Coronary artery (tissue), 2 donors: ENCODE measurements at places on chromosomes 3 and 15.

DNA sequence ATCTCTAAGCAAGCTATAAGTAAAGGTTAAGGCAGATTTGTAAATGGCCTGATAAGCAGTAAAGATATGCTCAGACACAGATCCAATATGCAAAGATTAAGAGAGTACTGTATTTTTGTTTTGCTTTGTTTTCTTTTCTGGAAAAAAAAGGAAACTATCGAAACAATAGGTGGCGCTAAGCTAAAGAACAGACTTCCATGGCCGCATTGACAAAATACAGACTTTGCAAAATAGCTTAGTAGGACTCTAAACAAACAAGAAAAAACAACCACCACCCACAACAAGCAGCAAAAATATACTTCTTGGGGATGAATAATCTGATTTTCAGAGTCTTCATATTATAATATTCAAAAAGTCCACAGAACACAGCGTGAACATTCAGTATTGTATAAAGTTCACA is 758.4 kb upstream of the ROBO1 start:
- DNase-seq: no peak

- DNase-seq: no peak
Measured at GRCh38 chr15:32803631-32804030, 85.8 kb downstream of the GREM1 start.

DNA sequence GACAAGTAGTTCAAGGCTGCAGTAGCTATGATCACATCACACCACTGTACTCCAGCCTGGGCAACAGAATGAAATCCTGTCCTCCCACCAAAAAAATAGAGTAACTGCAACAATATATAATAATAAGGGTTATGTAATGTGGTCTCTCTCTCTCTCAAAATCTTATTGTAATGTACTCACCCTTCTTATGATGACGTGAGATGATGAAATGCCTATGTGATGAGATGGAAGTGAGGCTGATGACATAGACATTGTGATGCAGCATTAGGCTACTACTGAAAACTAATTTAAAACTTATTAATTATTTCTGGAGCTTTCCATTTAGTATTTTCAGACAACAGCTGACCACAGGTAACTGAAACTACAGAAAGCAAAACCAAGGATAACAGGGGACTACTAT is 27.4 kb downstream of the TASOR start:
- no peak for DNase-seq

GRCh38 chr3:119490153-119490552 is 8.2 kb upstream of the TIMMDC1 start:
- DNase-seq: no peak

DNA sequence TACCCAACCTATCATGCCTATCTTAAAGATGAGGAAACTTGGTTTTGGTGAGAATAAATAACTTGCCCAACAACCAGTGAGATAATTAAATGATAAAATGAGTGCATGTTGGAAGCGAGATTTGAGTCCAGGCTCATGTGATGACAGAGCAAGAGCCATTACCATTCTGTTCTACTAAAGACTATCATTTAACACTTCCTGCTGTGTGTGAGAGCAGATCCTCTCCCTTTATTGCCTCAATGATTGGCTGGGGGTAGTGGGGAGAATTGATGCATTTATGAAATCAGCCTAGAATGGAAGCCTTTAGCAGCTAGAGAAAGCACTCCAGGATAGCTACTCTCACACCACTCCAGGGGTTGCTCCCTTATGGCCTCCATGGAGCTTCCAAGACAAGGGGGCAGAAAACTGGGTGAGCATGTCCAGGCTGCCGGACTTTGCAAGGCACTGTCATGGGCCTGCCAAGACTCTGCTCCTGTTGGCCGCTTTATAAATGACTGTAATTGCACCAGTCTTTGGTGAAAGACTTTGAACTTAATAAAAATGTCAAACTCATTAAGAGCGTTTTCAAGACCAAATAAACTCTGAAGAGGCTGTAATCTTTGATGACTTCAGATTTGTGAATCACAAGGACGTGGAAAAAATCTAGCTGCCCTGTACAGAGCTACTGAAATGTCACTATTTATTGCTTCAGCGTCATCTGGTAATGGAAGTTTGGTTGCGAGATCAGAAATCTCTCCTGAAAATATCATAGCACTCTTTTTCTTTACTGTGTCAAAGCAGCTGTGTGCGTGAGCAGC is 209.1 kb upstream of the NR2E3 start:
- DNase-seq: no peak

GRCh38 chr3:39133822-39134221 is 19.6 kb downstream of the CSRNP1 start:
- DNase-seq: no peak

- no peak for DNase-seq
Measured at GRCh38 chr3:129526121-129526900, 2.1 kb upstream of the RHO start.

DNA sequence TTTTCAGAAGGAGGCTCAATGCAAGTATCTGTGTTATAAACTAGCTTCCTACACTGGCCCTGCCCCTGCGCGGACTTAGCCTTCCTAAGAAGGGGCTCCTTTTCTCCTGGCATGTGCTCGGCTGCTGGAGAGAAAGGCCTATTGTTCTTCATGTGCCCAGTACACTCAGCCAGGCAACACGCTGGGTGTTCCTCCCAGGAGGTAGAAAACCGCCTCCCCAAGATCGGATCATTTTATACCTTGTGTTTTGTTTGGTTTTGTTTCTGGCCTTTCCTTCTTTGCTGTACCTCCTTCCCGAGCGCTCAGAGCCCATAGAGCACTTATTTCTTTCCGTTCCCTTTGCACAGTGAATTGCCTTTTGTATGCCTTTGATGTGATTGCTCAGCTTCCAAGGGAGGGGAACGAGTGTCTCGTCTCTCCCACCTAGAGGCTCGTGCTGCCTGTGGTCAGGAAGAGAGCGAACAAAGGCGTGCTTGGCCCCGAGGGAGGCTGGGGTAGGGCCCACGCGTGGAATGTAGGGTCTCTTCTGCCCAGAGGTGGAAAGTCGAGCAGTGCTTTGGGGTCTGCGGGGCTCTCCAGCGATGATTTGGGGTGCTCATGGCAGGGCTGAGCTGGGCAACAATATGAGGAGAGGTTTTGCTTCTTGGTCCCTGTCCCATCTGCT is 30.0 kb downstream of the CCNL1 start:
- no peak for DNase-seq

DNA sequence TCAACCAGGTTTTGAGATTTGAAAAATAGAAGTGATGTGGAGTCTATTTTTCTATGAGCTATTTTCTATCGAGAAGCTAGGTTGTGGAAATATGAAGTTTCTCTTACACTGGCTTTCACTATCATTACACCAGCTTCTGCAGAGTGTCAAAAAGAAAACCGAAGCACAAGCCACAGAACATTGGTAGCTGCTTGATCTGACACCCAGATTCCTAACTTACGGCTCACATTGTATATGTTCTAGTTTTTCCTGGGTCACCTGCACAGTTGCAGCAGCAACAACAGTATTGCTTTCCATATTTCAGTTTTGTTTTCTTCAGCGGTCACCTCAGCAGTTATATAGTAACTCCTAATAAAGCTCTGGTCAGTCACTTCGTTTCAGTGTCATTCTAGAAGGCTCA is 790.1 kb downstream of the PLOD2 start:
- no peak for DNase-seq

DNA sequence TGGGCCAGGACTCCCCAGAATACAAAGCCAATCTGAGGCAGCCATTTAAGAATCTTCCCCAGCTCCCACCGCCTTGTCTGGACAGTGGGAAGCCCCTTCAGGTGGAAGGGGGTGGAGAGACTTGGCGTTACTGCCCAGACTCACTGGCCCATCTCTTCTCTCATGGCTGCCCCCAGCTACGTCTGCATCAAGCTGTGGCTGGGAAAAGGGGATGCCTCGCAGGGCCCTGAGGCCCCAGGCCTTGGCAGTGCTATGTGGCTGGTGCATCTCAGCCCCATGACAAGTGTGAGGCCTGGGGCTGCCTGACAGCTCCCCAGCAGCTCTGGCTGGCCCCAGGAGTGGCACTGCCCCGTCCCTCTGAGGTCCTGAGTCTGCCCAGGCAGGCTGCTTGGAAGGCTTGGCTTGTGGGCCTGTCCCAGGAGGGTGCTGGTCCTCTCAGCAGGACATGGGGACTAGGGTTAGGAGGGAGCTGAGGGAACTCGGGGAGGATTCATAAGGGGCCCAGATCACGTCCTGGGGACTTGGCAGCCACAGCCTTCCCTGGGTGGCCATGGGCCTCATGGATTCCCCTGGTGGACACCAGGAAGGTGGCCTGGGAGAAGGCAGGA is 20.2 kb upstream of the SLC41A3 start:
- DNase-seq: peak; percentile 70

DNA sequence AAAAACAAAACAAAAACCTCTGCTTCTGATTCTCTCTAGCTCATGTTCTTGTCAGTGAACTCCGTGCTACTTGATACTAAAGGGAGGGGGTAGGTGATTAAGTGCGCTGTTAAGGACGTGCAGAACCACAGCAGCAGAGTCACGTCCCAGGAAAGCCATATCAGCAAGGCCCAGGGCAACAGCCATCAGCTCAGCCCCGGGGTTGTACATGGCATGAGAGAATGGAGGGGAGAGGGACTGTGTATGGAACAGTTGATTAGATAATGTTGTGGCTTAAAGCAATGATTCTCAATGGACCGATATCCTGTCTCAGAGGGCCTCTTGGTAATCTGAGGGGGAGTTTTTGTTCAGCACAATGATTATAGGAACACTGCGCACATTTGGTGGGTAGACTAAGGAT is 27.6 kb downstream of the C2CD4A start:
- no peak for DNase-seq

- DNase-seq: no peak
Measured at GRCh38 chr3:54746722-54747121, 181.1 kb downstream of the LRTM1 start.

DNA sequence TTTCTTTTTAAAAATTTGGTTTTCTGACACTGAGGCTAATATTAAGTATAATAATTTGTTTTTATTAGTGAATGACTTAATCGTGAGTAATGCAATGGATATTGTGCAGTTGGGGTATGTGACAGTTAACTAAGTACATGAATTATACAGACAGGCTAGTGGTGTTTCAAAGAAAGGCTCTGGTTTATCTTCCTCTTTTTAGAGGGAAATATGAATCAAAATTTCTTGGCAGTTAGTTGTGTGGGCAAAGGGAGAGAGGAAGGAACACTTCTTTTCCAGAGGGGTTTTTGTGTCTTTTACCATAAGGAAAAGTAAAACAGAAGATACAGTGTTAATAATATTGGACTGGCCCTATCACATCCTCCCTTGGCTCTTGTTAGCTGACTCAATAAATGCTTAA is 2.7 kb downstream of the ZNF654 start:
- no peak for DNase-seq

- no peak for DNase-seq
Measured at GRCh38 chr15:80584973-80585525, 110.1 kb upstream of the ABHD17C start.

DNA sequence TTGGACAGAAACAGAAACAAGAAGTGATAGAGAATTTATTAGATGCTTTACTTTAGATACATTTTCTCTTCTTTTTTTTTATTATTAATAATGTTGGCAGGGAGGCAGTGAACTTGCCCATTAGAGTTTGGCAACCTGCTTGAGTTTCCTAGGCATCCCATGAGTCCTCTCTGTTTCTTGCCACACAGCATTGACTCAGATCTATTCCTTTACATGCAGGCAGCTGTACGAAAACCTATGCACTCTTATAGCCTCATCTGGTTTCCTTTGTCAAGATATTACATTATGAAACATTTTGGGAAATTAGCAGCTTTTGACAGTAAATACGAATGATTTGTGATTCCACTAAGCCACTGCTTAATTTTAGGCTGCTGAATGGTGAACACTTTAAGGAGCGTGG is 23.3 kb downstream of the IL1RAP start:
- DNase-seq: no peak

DNA sequence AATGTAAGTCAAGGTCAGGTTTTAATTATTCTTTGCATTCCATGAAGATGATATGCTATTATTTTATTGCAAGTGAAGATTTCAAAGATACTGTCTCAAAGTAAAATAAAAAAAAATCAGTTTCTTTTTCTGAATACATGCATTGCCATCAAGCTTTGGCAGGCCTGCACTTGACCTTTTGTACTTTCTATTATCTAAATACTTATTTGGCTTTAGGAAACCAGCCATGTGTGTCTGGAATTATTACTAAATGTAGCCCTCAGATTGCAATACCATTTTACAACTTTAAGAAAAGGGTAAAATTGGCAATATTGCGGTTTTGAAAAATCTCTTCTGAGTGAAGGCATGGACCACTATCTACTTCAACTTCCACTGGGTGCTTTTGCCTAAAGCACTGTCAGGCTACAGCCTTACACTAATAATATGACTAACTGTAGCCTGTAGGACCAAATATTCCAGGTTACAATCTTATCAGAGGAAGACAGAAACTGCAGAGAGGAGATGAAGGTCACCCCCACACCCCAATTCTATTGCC is 349.4 kb upstream of the DCBLD2 start:
- DNase-seq: no peak

- DNase-seq: no peak
Measured at GRCh38 chr3:8663177-8664061, 18.8 kb upstream of the SSUH2 start.

DNA sequence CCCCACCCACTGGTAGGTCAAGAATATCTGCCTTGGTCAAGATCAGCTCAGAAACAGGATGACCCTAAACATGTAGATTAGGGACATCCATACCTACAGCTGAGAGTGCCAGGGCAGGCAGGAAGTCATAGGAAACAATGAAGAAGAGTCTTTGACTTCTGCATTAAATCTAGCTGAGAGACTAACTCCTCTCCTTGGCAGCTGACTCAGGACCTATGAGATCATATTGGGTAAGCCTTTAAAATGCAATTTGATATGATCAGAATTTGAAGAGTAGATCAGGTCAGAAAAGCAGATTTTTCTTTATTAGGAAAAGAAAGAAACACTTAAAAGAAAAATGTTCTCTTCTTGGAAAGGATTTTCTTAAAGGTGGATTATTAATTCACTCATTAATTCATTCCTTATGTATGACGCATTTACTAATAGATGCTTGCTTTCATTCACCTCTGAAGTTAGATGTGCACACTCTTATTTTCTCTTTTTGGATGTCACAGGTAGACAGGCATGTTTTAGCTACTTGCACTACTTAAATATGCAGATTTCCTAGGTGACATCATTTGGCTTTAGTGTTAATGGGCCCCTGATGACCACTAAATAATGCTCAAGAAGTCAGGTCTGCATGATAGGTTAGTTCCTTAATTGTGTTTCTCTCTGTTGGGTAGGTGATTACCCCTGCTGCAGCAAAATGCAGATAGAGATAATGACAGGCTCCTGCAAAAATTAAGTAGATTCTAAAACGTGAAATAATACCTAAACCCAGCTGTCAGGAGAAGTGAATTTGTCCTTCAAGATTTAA is 35.7 kb upstream of the GSK3B start:
- no peak for DNase-seq
